ENCODE measurements at places on chromosomes 2 and 18.

DNA sequence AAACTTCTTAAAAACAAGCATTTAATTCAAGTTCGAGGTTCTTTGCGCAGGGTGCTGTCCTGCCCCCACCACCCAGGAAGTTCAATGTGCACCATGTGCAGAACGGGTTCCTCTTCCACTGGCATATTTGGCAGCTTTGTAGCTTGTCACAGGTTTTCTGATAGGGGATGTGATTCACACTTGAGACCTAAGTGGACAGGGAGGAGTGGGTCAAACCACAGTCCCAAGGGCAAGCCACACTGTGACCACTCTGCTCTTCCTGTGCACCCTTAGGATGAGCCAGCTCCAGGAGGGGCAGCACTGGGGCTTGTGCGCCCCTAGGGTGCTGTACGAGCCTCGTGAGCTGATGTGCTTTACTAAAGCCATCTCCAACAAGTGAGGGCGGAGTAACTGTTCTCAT is 82.5 kb downstream of the TGFA start:
- DNase-seq: no peak

DNA sequence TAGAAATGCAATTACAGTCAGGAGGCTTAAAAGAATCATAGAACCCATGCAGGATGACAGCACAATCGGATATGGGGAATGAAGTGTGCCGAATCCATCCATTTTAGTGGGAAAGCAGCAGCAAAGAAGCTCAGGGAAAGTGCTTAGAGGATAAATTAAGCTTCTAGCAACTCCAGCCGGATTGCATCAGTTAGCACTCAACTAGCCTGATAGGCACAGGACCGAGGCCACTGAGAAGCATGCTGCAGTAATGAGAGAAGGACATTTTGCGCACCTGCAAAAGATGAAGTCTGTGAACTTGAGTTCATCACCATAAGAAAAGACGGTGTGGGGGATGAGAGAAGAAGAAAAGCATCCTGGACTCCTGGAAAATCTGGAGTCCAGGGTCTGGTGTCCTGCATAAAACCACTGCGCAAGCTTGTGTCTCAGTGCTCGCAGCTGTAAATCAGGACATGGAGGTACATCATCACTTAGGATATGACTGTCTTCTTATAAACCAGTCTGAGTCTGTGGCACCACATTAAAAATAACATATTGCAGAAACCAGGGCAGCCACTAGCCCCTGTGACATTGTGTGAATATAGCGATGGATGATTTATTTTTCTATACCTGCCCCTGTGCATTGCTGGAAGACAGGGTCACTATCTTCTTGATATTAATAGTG is 665.5 kb upstream of the SOX11 start:
- DNase-seq: no peak

DNA sequence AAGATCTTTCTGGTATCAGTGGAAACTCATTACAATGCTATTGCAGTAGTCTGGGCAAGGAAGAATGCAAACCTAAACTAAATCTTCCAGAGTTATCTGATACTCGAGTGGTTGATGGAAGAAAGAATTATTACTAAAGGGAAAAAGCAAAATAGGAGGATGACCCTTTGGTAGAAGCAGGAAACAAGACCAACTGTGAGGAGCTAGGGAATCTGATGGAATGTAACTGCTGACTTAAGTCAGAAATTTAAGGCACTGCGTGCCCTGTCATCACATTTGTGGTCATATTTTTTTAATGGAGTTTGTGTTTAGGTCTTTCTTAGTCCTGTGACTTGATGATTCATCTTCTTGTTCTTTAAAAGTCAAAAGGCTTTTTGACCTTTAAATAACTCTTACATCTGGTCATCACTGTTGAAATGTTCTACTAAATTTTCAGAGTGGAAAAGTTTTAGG is 36.5 kb upstream of the ARMC9 start:
- DNase-seq: no peak

DNA sequence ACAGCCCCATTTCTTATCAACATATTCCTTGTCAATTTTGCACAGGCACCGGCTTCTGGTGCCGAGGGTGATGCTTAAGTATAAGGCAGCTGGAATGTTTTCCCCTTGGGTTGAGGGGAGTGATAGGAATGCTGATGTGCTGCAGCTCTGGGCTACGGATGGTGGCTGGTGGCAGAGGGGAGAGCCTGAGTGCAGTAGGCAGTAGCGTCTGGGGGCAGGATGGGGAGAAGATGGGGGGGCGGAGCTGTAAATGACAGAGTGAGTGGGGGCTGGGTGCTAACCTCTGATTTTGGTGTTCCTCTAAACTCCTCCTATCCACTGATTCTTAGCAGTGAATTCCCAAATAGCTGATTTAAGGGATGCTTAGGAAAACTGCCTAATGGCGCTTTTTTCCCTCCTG is 20.7 kb downstream of the TMEM178A start:
- no peak for DNase-seq

DNA sequence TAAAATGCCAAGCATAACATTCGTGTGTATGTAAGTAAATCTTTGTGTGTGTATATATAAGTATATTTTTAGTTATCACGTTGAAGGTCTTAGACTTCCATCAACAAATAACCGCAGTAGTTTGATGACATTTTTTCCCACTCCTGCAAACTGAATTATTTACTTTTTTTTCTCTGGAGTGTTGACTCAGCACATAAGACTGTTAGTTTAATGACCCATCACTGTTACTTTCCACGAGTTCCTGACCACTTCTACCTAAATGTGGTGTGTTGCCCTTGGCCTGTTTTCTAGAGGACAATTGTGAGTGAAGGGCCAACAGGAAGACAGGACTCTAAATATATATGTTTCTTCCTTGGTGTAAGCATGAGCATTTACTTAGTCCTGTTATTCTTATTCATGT is 71.3 kb upstream of the TXNDC2 start:
- no peak for DNase-seq

GRCh38 chr2:133837441-133838094 is 269.3 kb upstream of the NCKAP5 start:
- DNase-seq: no peak

GRCh38 chr2:63544017-63544627 is 44.2 kb downstream of the WDPCP start:
- DNase-seq: no peak

DNA sequence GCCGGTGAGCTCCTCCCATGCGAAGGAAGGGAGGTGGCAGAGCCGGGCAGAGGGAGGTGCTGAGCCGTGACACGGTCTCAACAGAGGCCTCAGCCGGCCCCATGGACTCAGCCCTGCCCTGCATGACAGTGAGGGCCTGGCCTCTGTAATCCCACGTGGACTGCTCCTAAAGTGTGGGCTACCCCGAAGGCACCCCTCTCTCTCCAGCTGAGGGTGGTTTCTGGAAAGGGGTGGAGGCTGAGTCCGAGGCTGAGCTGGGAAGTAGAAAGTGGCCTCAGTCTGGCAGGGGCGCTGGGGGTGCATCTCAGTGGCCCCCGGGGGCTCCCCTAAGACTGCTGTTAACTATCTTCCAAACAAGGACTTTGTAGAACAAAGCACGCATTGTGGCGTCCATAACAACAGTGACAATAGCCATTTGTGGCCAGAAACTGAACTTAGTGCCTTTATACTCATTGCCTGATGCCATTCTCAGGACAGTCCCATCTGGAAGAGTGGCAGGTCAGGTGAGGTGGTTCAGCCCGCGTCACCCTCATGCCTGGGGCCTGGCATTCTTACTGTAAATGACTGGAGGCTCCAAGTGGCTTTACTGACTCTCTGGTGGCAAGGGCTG is 192.4 kb downstream of the TWIST2 start:
- DNase-seq: no peak

DNA sequence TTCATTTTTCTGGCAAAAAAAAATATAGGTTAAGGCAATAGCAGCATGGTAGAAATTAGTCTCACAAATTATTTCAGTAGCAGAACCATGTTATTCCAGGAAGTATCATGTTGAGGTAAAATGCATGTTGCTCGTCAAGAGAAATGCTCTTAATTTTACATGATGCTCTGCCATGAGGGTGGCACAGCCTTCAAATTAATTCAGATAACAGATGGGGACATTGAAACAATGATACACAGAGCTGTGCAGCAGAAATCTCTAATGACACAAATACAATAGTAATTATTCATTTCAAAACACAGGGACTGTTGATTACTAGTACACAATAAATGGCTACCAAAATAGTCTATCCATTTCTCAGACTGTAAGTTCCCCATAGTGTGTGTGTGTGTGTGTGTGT is 24.8 kb downstream of the GAREM1 start:
- DNase-seq: no peak

GRCh38 chr2:201777043-201777442 is 3.7 kb downstream of the ALS2 start:
- no peak for DNase-seq

DNA sequence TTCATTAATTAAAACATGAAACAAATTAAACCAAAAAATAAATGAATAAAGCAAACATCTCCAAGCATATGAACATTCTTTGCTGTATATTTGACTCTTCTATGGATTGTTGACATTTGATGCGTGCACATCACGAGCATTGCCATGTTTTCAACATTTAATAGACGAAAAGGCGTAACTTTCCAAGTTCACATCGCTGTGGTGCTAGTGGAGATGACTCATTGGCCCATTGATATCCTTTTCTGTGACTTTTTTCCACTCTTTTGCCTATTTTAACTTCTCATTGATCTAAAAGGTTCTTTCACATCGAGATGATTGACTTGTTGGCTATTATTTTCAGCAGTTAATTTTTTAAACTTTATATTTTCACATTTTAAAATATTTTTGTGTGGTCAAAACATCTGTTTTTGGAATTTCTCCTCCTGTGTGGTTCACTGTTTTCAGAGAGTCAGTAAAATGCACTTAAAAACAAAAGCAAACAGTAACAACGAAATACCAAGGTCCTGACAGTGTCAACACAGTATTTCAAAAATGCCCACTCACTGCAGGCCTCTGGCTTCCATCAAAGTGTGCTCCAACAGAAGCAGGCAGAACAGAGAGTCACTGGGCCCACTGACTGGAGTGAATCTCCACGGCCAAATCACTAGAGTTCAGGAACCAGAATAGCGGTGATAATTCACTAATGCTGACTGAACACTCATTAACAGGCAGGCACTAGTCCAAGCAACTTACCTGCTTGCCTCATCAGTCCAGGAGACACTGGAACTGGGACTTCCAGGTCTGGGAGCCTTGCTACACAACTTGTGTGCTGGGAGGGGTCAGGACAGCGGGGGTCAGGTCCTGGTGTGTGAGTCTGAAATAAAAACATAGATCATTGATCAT is 372.2 kb upstream of the SMIM21 start:
- DNase-seq: no peak

GRCh38 chr2:156437931-156438410 is 1.8 kb downstream of the GPD2 start:
- no peak for DNase-seq
